Stimulated activated CD8-positive, alpha-beta memory T cell treated with anti-CD3 and anti-CD28 coated beads, Interleukin-4, amount 100 ng/mL, for 24 hours (primary cell): ENCODE measurements at places on chromosomes 11 and 22.

- DNase-seq = no peak
Observed at GRCh38 chr11:62654297-62654696, 1.2 kb upstream of the INTS5 start.

DNA sequence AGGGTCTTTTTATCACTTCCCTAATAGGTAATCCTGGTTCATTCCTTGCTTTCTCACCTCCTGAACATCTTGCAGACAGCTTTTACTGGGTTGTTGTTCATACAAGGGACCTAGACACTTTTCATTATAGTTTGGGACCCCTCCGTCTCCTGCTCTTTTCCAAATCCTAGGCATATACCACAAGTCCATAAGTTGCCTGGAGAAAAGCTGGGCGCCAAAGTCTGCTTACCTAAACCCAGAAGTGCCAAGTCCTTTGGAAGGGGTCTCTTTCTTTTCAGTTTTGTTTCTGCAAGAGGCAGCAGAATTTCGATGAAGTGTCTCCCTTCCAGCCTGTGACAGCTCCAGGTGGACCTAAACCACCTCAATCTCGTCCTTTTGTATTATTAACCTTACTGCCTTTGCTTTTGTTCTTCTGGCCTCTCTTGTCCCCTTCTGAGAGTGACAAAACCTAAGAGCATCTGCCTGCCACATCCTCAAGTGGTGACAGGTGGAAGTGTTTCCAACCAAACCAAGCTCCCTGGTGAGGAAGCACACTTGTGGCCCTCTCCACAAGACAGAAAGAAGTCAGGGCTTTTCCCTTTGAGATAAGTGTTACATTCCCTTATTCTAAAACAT, 19.5 kb upstream of the P2RY6 start:
- no peak for DNase-seq

DNA sequence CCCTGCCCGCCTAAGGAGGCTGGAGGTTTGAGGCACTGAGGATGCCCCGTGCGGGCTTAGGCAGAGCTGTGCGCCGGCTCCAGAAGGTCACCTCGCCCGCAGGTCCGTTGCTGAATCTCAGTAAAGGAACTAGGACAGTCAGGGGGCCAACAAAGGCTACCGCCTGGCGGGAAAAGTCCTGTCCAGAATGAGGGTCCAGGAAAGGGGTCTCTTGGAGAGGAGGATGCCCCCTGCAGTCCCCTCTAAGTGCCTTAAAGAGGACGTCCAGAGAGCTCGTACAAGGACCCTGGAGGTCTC, 548 bp downstream of the PVALB start:
- DNase-seq = no peak

DNA sequence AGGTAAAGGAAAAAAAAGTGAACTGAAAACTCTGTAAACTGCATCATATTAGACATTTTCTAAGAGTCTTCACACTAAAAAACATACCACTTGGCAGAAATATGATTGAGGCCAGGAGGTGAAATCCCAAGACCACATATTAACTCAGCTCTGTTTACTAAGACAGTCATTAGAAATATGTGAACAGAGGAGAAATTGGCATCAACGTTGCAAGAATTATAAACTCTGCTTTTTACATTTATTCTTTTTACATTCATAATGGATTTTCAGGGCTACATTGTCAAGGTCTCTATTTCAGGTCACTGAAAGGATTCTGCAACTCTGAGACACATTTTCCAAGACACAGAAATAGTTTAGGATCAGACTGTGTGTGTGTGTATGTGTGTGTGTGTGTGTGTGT, 1364.0 kb downstream of the LRRC4C start:
- DNase-seq = no peak

DNA sequence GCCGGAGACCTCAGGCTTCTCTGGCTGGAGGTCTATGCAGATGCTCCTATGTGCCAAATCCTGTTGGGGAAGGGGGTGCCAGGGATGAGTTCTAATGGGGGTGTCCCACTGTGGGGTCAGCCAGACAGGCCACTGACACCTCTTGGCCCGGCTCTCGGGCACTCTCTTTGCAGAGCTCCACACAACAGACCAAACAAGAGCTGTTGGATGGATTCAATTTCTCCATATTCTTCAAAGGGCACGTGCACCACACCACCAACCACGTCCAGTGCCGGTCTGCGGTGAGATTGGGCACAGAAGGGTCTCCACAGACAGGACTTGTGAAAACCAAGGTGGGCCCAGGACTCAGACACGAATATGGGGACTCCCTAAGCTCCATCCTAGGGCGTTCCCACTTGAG, 2.2 kb upstream of the RGL4 start:
- no peak for DNase-seq

- no peak for DNase-seq
Observed at GRCh38 chr11:95465887-95466286, 234.9 kb upstream of the SESN3 start.
